ENCODE measurements at places on chromosomes 1 and 21. TPM values are rescaled to one million over a fixed set of nuclear protein-coding genes. Genes with fewer than 3 reads are reported as not detected.

The CDA gene
- total RNA-seq = not detected

The XCL2 gene
- not detected for total RNA-seq

The SYPL2 gene
- 0.75 TPM for total RNA-seq

DNA sequence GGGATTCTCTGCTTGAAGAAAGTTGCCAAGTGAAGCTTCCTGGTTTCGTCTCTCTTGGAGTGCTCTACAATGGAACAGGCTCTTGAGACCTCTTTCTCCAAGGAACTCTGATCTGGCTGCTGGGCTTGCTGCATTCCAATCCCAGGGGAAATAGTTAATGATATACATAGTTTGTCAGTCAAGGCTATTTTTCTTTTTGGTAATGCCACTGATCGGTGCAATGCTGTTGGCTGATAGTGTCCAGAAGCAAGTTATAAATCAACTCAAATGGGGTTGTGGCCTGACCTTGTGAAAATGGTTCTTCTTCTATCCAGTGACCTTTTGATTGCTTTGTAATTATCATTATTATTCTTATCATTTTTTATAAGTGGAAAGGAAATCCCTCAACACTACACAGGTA, 48.4 kb upstream of the TNFSF18 start:
- no peaks in the 10 kb centered on the region for H3K4me1 ChIP-seq
- no peaks in the 10 kb centered on the region for H3K27me3 ChIP-seq
- no peaks in the 10 kb centered on the region for H3K36me3 ChIP-seq
- DNase-seq = no peak

- no peaks in the 10 kb centered on the region for H3K27me3 ChIP-seq
- H3K4me3 ChIP-seq = no peak overlapping the region
- peaks cover 21% of the 10 kb centered on the region for H3K4me1 ChIP-seq
- no peaks in the 10 kb centered on the region for H3K36me3 ChIP-seq
Measured at GRCh38 chr1:111595807-111596206, 23.8 kb upstream of the RAP1A start.

DNA sequence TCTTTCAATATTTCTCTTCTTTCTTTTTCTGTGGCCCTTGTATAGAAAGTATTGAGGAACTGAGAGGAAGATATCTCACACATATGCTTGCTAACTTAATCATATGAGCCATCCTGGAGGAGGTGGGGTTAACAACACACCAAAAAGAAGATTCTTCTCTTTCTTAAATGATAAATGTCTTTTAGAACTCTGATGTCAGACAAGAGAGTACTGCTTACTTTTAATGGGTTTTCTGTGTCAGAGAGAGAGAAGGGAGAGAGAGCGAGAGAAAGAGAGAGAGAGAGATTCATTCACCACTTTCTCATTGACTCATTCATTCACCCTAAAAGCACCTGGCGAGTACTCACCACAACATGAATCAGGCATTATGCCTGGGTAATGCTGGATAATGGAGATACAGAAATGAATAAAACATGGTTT, 250.3 kb upstream of the SGIP1 start:
- no peak overlapping the region for H3K4me3 ChIP-seq
- no peak overlapping the region for H3K27ac ChIP-seq
- no peaks in the 10 kb centered on the region for H3K36me3 ChIP-seq
- no peaks in the 10 kb centered on the region for H3K27me3 ChIP-seq
- peaks cover 14% of the 10 kb centered on the region for H3K4me1 ChIP-seq

- peaks cover 9% of the 10 kb centered on the region for H3K4me1 ChIP-seq
- no peak for DNase-seq
- no peaks in the 10 kb centered on the region for H3K27me3 ChIP-seq
Measured at GRCh38 chr1:243883551-243883950, 33.5 kb upstream of the AKT3 start.

GRCh38 chr1:25698252-25698651, 81.7 kb downstream of the MAN1C1 start:
- peak overlapping the region; percentile 75 for H3K27ac ChIP-seq
- no peaks in the 10 kb centered on the region for H3K36me3 ChIP-seq
- no peak overlapping the region for H3K4me3 ChIP-seq
- DNase-seq = no peak
- H3K4me1 ChIP-seq = peaks cover 81% of the 10 kb centered on the region

DNA sequence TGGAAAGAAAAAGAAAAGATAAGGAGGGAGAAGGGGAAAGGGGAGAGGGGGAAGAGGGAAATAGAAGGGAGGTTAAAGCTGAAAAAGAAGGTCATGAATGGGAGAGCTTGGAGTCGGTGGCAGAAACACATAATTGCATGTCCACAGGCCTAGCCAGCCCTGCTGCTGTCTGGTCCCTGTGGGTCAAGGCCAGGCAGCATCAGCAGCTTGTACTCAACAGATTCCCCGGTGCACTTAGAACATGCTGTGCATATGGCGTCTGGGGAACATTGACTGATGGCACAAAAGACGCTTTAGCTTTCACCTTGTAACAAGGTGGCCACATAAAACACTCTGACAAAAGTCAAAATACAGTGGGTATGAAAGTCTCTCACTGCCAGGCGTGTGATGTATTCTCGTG, 25.9 kb downstream of the COG2 start:
- no peak overlapping the region for H3K27ac ChIP-seq
- no peak overlapping the region for H3K4me3 ChIP-seq
- no peak for DNase-seq
- peaks cover 47% of the 10 kb centered on the region for H3K36me3 ChIP-seq
- no peaks in the 10 kb centered on the region for H3K4me1 ChIP-seq
- H3K27me3 ChIP-seq = no peaks in the 10 kb centered on the region

GRCh38 chr1:22279735-22280134, 136.8 kb upstream of the WNT4 start:
- H3K27ac ChIP-seq = no peak overlapping the region
- peaks cover 40% of the 10 kb centered on the region for H3K27me3 ChIP-seq
- no peak overlapping the region for H3K4me3 ChIP-seq
- H3K4me1 ChIP-seq = no peaks in the 10 kb centered on the region
- DNase-seq = no peak
- no peaks in the 10 kb centered on the region for H3K36me3 ChIP-seq

GRCh38 chr1:2023187-2023586, 4.0 kb downstream of the GABRD start:
- H3K4me1 ChIP-seq = peaks cover 3% of the 10 kb centered on the region
- peaks cover 2% of the 10 kb centered on the region for H3K36me3 ChIP-seq
- no peak overlapping the region for H3K4me3 ChIP-seq
- H3K27me3 ChIP-seq = peaks cover 45% of the 10 kb centered on the region
- DNase-seq = peak; percentile 90

GRCh38 chr1:25804244-25804963, 4.4 kb downstream of the SELENON start:
- peak overlapping the region; percentile 8 for H3K27ac ChIP-seq
- peaks cover 5% of the 10 kb centered on the region for H3K36me3 ChIP-seq
- peaks cover 50% of the 10 kb centered on the region for H3K4me1 ChIP-seq
- DNase-seq = no peak

DNA sequence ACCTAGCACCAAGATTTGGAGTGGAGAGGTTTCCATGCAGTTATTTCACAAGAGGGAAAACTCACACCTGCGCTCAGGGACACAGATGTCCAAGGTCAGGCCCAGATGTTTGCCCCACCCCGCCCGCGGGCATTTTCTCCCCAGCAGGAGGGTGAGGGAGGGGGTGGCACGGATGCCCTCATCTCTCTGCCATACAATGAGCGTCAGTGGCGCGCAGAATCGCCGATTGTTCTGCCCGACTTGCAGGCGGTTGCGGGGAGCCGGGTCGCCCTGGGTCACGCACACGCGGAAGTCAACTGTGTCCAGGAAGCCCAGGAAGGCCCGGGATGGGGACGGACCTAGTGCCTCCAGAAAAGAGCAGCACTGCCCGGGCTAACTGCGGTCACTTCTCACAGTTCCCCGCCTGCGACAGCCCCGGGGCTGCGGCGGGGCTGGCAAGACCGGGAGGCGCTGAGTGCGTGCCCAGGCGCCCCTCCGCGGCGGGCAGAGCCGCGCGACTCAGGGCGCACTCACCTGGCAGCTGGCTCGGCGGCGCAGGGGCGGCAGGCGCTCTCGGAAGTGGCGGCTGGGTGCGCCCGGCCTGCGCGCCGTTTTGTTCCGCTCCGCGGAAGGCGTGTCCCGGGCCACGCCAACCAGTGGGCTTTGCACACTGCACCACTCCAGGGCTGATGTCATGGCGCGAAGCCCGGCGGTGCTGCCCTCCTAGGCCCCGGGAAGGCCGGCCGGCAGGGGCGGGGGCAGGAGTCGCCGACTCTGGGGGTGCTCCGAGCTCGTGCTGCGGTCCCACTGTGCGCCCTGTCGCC, at the start of gene CSRP1:
Gene CSRP1, minus strand, starts transcription at position 567 of the 803 bp plus-strand sequence. CDS start 10,820 bp downstream, outside the sequence.
- no peak for DNase-seq
- H3K4me1 ChIP-seq = peaks cover 48% of the 10 kb centered on the region
- H3K27me3 ChIP-seq = no peaks in the 10 kb centered on the region
- no peak within 1 kb of the TSS for H3K27ac ChIP-seq
- H3K36me3 ChIP-seq = no peaks in the 10 kb centered on the region

DNA sequence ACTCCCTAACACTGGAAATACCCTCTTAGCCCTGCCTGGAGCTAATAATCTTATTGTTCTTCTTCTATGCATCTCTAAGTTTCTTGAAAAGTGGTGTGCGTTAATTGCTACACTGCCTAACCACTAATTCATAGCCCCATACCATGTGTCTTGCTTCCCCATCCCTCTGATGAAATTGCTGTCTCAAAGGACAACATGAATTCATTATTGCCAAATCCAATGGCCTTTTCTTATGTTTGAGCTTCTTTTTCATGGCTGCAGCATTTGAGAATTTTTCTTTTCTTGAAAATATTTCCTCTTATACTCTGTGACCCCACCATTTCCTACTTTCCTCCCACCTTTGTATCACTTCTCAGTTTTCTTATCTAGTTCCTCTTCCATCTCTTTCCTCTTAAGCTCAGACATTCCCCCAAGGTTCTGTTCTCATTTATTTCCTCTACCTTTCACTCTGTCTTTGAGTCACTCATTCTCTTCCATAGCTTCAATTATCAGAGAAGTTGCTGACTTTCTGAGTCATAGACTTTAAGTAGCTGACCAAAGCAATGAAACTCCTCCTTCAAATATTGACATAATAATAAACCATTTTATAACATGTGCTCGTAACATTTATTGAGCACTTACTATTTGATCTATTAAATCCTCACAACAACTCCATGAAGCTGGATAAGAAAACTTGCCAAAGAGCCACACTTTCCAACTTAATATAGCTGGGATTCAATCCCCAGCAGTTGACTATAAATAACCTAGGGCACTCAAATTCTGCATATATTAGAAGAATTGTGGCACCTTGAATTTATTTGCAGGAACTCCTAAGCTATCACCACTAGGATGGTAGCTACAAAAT, 35.5 kb upstream of the ATP6V1G3 start:
- no peaks in the 10 kb centered on the region for H3K27me3 ChIP-seq
- no peak for DNase-seq
- H3K4me1 ChIP-seq = peaks cover 27% of the 10 kb centered on the region
- H3K4me3 ChIP-seq = no peak overlapping the region
- peak overlapping the region; percentile 18 for H3K27ac ChIP-seq

DNA sequence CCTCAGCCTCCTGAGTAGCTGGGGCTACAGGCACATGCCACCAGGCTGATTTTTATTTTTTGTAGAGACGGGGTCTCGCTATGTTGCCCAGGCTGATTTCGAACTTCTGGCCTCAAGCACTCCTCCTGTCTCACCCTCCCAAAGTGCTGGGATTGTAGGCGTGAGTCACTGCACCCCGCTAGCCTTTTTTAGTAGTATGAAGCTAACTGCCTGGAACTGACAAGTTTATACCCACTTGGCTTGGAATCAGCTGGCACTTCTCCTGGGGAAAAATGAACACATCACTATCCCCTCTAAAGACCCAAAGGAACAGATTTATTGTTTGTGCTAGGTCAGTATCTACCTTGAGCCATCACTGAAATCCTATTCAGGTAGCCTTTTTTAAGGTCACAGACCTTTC, 19.0 kb downstream of the TMEM63A start:
- H3K4me3 ChIP-seq = no peak overlapping the region
- H3K36me3 ChIP-seq = peaks cover 27% of the 10 kb centered on the region
- H3K4me1 ChIP-seq = peaks cover 17% of the 10 kb centered on the region
- H3K27ac ChIP-seq = no peak overlapping the region
- no peaks in the 10 kb centered on the region for H3K27me3 ChIP-seq
- DNase-seq = no peak

DNA sequence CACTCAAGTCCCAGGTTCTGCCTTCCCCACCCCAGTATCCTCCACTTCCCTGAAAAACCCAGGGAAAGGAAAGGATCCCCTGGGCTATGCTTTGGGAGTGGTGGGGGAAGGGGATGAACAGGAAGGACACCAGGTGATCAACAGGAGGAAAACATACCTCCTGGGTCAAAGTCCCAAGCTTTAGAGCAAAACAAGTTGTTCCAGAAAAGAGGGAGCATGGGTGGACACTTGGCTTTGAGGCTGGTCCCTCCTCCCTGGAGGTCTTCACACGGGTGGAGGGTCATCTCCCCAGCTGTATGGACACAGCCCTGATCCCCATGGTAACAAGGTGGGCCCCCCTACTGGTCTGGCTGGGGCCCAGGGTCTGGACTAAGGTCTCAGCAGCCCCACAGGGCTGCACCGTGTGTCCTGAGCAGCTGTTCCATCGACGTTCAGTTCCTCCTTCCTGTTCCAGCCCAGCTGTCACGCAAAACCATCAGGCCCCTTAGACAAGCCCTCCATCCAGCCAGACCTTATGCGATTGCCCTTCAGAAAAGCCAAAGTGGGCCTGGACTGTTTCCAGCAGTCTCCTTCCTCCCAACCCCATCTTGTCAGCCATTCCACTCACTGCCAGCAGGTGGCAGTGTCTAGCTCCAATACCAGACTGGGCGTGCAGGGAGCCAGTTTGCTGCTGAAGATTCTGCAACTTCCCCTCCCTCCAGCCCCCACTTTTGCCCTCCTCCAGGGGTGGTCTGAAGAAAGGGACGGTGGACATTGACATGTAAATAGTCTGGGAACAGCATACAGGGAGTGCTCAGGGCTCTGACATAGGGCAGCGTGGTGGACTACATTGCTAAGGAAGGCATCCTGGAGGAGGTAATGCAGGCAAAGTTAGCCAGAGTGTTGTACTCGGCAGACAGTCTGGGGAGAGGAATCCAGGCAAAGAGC, 2.9 kb upstream of the PDZK1IP1 start:
- no peaks in the 10 kb centered on the region for H3K36me3 ChIP-seq
- peaks cover 27% of the 10 kb centered on the region for H3K4me1 ChIP-seq
- peaks cover 5% of the 10 kb centered on the region for H3K27me3 ChIP-seq
- DNase-seq = no peak

DNA sequence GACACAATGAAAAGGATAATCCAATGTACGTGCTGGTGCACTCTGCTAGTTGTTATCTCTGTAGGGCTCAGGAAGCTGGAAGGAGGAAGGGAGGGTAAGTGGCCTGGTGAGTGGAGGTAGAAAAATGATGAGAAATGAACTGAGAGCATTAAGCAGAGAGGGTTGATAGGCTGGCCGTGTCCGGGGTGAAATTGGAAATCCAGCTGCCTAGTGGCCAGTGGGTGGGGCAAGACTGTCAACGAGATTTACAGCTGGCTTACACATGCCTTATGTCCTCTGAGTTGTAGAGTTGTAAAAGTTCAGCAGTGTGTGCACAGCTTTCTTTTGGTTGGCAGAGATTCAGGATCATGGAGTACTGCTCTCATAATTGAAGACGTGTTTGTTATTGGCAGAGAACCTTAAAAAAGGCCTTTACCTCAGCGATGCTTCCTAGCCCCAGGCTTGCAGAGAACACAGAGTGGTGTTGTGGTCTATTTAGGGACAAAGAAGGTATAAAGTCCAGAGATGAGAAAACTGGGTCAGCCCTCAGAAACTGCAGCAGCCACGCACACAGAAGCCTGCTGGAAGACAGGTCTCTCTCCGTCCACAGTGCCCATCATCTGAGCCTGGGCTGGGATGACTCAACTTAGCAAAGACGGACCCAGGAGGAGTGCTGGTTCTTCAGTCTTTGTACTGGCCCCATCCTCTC, 132.4 kb downstream of the EDEM3 start:
- no peak for DNase-seq
- H3K36me3 ChIP-seq = no peaks in the 10 kb centered on the region
- H3K27me3 ChIP-seq = no peaks in the 10 kb centered on the region
- H3K4me1 ChIP-seq = peaks cover 52% of the 10 kb centered on the region
- H3K4me3 ChIP-seq = no peak overlapping the region
- H3K27ac ChIP-seq = peak overlapping the region; percentile 50

Measured in chondrocyte (in vitro differentiated cells).